ENCODE measurements at places on chromosomes 4 and X.

DNA sequence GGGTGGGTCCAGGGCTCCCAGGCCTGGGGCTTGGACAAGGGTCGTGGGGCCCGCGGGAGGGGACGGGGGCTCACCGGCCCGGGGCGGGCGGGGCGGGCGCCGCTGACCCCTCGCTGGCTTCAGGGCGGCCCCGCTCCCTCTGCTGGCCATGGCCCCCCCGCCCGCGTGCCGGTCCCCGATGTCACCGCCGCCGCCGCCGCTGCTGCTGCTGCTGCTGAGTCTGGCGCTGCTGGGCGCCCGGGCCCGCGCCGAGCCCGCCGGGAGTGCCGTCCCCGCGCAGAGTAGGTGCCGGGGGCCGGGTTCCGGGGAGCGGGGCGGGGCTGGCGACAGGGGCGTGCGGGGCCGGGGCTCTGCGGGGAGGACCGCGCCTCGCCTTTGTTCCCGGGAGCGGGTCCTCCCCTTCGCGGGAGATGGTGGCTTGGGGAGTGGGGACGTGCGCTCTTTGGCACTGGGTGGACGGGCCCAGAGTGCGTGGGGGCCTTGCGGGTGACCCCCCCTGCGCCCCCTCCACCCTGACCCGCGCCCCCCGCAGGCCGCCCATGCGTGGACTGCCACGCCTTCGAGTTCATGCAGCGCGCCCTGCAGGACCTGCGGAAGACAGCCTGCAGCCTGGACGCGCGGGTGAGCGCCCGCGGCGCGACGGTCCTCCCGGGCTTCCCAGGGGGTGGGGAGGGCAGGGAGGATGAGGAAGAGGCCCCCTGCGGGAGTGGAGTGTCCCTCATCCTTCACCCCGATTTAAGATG is 16.8 kb upstream of the NAT8L start:
- DNase-seq, result no peak

GRCh38 chr4:141416677-141417363 is 196.1 kb downstream of the ZNF330 start:
- no peak for DNase-seq

- no peak for DNase-seq
These were observed 6.6 kb upstream of the GRPEL1 start for GRCh38 chr4:7074426-7074825.

GRCh38 chrX:154648931-154649330 is 4.4 kb downstream of the CTAG2 start:
- DNase-seq, result no peak

- no peak for DNase-seq
These were observed 392.0 kb downstream of the GBA3 start for GRCh38 chr4:23084559-23085248.

- no peak for DNase-seq
These were observed 215.6 kb upstream of the PPARGC1A start for GRCh38 chr4:24105327-24106038.

DNA sequence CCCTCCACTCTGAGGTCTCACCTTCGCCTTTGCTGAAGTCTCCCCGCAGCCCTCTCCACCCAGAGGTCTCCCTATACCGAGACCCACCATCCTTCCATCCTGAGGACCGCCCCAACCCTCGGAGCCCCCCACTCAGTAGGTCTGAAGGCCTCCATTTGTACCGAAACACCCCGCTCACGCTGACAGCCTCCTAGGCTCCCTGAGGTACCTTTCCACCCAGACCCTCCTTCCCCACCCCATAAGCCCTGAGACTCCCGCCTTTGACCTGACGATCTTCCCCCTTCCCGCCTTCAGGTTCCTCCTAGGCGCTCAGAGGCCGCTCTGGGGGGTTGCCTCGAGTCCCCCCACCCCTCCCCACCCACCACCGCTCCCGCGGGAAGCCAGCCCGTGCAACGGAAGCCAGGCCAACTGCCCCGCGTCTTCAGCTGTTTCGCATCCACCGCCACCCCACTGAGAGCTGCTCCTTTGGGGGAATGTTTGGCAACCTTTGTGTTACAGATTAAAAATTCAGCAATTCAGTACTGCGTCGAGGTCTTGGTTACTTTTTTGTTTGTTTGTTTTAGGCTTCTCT is 5.0 kb downstream of the SOD3 start:
- no peak for DNase-seq

GRCh38 chr4:15018361-15018760 is 16.1 kb downstream of the CPEB2 start:
- no peak for DNase-seq

DNA sequence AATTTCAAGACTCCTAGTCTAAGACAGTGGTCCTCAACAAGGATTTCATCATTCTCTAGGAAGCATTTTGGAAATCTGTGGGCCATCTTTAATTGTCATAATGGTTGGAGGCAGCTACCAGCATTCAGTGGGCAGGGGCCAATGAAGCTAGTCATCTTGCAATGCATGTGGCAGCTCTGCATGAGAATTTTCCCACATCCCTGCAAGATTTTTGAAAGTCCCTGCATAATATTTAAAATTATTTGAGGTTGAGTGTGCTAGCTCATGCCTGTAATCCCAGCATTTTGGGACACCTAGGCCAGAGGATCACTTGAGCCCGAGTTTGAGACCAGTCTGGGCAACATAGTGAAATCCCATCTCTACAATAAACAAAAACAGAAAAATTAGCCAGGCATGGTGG is 44.0 kb downstream of the PCYT1B start:
- DNase-seq, result no peak

DNA sequence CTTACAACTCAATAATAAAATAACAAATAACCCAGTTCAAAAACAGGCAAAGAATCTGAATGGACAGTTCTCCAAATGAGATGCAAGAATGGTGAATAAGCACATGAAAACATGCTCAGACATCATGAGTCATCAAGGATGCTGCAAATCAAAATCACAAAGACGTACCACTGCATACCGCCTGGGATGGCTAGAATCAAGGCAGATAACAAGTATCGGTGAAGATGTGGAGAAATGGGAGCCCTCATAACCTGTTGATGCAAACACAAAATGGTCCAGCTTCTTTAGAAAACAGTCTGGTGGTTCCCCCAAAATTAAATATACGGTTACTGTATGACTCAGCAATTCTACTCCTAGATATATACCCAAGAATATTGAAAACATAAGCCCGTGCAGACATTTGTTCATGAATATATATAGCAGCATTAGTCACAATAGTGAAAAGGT is 32.5 kb downstream of the AKAP4 start:
- DNase-seq, result no peak

GRCh38 chr4:98027827-98028226 is 115.4 kb downstream of the STPG2 start:
- no peak for DNase-seq

- no peak for DNase-seq
These were observed 8.4 kb downstream of the NDUFA1 start for GRCh38 chrX:119880076-119880475.

DNA sequence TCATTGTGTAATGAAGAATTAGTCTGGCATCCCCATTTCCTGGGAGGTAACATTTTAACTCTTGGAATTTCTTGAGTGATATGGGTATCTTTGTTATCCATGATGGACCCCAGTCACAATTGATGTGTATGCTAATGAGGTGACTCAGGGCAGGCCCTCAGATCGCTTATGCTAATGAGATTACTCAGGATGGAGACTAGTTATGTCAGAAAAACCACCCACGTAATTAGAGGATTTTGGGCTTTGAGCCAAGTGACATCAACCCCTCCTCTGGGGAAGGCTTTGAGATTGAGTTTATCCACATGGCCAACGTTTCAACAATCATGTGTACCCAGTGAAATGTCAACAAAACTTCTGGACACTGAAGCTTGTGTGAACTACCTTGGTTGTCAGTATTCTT is 772.7 kb downstream of the STPG2 start:
- no peak for DNase-seq

All from NCI-H1105 (cell line).